ENCODE measurements at places on chromosomes 6 and 20. TPM values are rescaled to one million over a fixed set of nuclear protein-coding genes. Genes with fewer than 3 reads are reported as not detected.

VWA7 gene
- 2.9 TPM for total RNA-seq

LAMA2 gene
- 0.91 TPM for total RNA-seq

PTK7 gene
- 7.3 TPM for total RNA-seq

TTK gene
- 38.3 TPM for total RNA-seq

DNA sequence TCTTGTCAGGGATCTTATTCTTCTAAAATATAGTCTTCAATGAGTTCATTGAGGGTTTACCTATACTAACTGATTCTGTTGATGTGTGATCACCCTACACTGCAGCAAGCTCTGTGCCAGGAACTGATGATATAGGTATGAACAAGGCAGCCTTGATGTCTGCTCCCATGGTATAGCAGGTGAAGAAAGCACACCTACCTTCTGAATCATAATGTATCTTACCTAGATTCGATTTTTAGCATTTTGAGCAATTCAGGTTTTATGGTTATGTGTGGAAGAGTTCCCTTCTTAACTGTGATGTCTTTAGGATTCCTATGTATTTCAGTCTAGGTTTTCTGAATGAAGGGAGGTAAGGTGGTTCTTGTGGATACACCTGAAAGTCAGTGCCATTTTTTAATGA is 223.0 kb downstream of the DOK5 start:
- no peaks in the 10 kb centered on the region for H3K27me3 ChIP-seq
- H3K4me3 ChIP-seq: no peak overlapping the region
- no peaks in the 10 kb centered on the region for H3K36me3 ChIP-seq

DNA sequence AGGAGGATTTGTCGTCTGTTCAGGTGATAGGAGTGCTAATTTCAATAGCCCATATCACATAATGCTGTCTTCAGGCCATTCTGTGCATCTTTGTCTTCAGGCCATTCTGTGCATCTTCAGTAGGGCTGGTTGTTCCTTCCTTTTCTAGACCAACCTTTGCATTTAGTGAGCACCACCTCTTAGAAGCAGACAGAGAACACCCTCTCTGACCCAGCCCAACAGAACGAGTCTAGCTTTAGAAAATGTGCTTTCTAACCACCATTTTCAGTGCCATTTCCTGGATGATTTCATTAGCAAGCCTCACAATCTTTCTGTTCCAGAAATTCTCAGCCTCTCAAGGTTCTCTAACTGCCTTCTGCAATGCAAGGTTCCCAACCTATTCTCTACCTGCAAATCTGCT is 215.3 kb upstream of the KCNQ5 start:
- no peak overlapping the region for H3K27ac ChIP-seq
- no peaks in the 10 kb centered on the region for H3K36me3 ChIP-seq
- no peaks in the 10 kb centered on the region for H3K27me3 ChIP-seq
- H3K4me3 ChIP-seq: no peak overlapping the region
- no peak for DNase-seq

DNA sequence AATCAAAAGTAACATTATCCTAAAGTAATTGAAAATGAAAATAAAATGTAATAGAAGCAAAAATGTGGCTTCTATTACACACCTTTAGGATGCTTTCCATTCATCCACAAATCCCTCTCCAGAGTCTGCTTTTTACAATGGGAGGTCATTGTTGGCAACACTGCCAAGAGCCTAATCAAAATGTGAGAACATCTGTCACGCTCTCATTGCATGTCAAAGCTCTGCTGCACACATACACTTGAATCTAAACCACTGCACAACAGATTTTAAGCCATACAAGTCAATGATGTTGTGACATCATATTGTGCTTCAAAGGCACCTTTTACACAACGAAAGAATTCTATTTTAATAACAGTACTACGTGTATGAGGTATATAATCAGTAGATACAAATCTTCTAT is 82.1 kb downstream of the PREP start:
- DNase-seq: no peak
- no peaks in the 10 kb centered on the region for H3K27me3 ChIP-seq
- no peak overlapping the region for H3K27ac ChIP-seq
- H3K4me3 ChIP-seq: no peak overlapping the region
- peaks cover 77% of the 10 kb centered on the region for H3K36me3 ChIP-seq

DNA sequence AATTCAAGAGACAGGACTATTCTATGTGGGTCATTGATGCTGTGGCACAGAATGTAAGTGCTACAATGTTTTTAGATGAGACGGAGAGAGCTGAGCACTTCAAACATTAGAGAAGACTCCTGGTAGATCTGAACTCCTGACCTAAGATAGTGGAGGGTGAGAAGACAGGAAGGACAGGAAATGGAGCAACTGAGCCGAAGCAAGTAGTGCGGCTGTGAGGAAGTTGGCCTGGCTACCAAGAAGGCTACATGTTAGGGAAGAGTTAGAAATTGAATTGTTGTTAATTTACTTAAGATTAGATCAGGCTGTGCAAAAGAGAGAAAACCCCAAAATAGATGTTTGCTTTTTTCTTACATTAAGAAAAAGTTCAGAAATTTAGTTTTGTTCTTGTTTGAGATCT is 14.4 kb upstream of the MLIP start:
- H3K36me3 ChIP-seq: no peaks in the 10 kb centered on the region
- no peak for DNase-seq
- no peak overlapping the region for H3K27ac ChIP-seq
- no peaks in the 10 kb centered on the region for H3K27me3 ChIP-seq
- H3K4me1 ChIP-seq: no peaks in the 10 kb centered on the region

- DNase-seq: no peak
- H3K27ac ChIP-seq: no peak overlapping the region
- peaks cover 30% of the 10 kb centered on the region for H3K27me3 ChIP-seq
- no peaks in the 10 kb centered on the region for H3K36me3 ChIP-seq
- no peak overlapping the region for H3K4me3 ChIP-seq
These were observed 23.5 kb upstream of the CCN6 start for GRCh38 chr6:112030206-112030960.

DNA sequence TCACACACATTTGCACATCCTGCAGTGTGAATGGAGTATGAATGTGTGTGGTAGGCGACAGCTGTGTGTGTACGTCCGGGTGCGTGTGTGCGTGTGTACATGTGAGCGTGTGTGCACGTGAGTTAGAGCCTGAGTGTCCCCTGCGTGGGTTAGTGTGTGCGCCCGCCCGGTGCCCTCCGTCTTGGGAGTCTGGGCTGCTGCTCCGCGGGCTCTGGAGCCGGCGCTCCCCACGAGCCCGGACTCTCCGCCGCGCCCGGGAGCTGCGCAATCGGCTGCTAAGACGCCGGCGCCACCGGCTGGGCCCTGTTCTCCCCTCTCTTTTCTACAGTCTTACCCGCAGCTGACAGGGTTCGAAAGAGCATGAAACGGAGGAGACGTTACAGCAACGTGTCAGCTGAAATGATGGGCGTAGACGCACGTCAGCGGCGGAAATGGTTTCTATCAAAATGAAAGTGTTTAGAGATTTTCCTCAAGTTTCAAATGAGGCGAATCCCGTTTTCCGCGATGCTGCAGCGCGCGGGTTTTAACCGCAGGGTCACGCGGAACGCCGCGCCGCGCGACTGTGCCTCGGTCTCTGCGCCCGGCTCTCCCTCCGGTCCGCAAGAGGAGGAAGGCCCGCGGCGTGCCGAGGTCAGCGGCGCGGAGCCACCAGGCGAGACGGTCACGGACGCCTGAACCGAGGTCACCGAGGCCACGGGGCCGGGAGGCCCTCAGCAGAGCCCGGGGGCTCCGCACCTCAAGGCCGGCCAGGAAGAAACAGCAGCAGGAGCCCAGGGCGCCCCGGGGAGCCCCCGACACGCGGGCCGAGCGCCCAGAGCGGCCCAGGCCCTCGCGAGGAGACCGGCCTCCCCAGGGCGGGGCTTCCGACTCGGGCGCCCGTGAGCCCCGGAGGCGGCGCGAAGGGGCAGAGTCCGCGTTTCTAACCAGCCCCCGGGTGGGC is 95.3 kb upstream of the BHLHE23 start:
- H3K4me3 ChIP-seq: no peak overlapping the region
- no peaks in the 10 kb centered on the region for H3K36me3 ChIP-seq
- H3K27me3 ChIP-seq: no peaks in the 10 kb centered on the region
- DNase-seq: no peak

DNA sequence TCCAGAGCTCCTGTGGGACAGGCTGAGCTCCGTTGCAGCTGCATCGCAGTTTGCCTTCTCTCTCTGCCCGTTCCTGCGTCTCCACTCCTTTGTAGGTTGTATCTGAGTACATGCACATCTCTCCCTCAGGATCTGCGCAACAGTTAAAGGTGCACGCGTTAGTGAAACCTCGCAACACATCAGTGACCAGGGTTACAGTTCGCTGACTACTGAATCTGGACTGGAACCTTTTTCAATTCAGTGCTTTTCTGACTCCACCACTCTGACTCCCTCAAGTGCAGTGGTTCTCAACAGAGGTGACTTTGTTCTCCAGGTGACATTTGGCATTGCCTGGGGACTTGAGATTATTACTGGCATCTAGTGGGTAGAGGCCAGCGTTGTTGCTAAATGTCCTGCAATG is 44.0 kb downstream of the UST start:
- no peak for DNase-seq
- H3K27ac ChIP-seq: no peak overlapping the region
- H3K27me3 ChIP-seq: peaks cover 25% of the 10 kb centered on the region
- H3K4me3 ChIP-seq: no peak overlapping the region
- no peaks in the 10 kb centered on the region for H3K36me3 ChIP-seq

DNA sequence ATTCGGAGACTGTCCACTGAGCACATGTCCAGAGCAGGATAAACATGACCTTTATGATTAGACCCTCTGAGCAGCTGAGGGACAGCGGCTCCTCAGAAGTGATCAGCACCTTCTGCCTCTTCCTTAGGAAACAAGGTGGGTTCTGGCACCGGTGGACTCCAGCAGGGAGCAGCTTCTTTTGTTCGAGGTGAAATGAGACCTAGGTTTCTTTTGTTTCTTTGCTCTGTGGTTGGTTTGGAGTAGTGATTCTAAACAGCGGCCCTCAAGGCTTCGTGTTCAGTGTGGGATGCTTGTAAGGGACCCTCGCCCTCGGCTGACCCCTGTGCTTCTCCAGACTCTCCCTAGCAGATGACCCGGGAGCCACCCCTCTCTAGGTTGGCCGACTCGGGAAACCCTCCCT is 14.6 kb upstream of the FRMD1 start:
- no peaks in the 10 kb centered on the region for H3K4me1 ChIP-seq
- H3K27ac ChIP-seq: no peak overlapping the region
- DNase-seq: no peak
- peaks cover 95% of the 10 kb centered on the region for H3K27me3 ChIP-seq
- no peaks in the 10 kb centered on the region for H3K36me3 ChIP-seq
- no peak overlapping the region for H3K4me3 ChIP-seq

DNA sequence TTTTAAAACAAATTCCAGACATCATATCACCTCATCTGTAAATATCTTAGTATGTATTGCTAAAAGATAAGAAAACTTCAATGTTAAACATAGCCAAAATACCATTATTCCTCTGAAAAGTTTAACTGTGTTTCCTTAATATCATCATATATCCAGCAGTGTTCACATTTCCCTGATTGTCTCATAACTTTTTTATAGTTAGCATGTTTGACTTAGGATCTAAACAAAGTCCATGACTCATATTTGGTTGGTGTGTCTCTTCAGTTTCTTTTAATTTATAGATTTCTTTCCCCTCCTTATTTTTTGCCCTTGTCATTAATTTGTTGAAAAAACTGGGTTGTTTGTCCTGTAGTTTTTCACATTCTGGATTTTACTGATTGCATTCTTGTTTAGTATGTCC is 163.0 kb downstream of the RPS12 start:
- no peak overlapping the region for H3K4me3 ChIP-seq
- no peak for DNase-seq
- no peaks in the 10 kb centered on the region for H3K27me3 ChIP-seq
- no peak overlapping the region for H3K27ac ChIP-seq
- H3K36me3 ChIP-seq: no peaks in the 10 kb centered on the region
- no peaks in the 10 kb centered on the region for H3K4me1 ChIP-seq

DNA sequence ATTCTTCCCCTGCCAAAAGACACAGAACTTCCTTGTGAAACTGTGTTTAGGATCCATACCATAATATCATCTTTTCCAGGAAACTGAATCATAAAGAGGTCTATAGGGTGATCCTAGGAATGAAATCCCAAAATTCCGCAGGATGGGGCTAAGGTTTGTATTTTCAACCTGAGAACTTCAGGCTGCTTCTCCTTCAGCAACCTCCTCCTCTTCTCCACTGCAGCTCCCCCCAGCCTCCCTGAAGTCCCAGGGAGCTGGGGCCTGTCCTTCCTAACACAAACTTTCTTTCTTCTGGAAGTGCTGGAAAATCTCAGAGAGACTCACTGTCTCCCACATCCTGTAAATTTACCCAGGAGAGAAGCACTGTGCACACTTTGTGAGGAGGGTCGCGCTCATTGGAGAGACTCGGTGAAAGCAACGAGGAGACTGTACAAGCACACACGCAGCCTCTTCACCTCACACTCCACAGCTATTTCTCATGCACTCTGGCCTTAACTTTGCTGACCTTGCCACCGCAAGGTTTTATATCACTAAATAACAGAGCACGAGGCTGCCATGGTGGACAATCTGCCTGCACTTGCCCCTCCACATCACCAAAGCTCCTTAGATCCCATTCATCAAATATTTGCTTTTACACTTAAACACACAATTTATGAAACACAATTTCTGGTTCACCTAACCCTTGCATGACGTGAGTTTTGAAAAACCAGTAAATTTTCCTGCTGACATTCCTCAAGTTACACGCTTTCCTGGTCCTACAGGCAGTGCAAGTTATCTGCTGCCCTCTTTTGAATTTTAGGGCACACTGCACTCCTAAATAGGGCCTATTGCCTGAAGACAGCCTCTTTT is 14.3 kb downstream of the ID4 start:
- H3K4me3 ChIP-seq: no peak overlapping the region
- H3K27me3 ChIP-seq: peaks cover 16% of the 10 kb centered on the region
- no peaks in the 10 kb centered on the region for H3K4me1 ChIP-seq
- no peak overlapping the region for H3K27ac ChIP-seq

DNA sequence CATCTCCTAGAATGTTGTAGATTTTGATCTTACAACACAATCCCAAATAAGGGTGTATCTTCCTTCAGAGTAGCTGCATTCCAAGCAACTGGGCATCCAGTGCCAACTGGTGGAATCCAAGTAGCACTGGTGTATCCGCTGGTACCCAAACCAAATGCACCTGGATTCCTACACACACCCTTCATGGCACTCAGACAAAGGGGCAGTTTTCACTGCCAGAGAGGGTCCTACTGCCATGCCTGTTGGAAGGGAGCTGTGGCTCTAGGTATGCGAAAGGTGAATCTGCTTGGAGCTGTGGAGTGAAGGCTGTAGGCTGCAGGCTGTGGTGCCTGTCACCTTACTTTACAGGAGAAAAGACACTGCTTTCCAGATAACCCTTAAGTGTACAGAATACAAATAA is 17.0 kb upstream of the CLDN20 start:
- no peaks in the 10 kb centered on the region for H3K27me3 ChIP-seq
- H3K27ac ChIP-seq: no peak overlapping the region
- H3K4me3 ChIP-seq: no peak overlapping the region
- H3K36me3 ChIP-seq: peaks cover 21% of the 10 kb centered on the region
- DNase-seq: no peak
- H3K4me1 ChIP-seq: no peaks in the 10 kb centered on the region

DNA sequence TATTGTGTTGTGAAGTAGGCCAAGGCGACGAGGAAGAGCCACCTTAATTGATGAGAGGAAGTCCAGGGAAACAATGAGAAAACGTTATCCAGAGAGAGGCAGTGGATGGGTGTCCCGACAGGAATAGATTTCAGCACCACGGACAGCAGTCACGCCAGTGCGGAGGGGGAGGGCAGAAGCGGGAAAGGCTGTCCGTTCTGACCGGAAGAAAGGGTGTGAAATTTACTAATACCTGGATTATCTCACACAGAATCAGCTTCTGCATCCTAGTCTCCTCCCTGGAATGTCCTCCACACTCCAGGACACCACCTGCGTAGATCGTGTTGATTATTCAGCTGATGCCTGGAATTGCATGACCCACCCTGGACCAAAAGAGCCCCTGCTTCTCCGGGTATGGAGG is 7.4 kb upstream of the BPIFA3 start:
- H3K4me3 ChIP-seq: no peak overlapping the region
- H3K4me1 ChIP-seq: no peaks in the 10 kb centered on the region
- no peak overlapping the region for H3K27ac ChIP-seq
- no peaks in the 10 kb centered on the region for H3K36me3 ChIP-seq
- DNase-seq: peak; percentile 81
